ENCODE measurements at places on chromosomes 13 and 19. TPM values are rescaled to one million over a fixed set of nuclear protein-coding genes. Genes with fewer than 3 reads are reported as not detected.

GRCh38 chr19:38617283-38617763 lies 430 bp downstream of the MAP4K1 start:
- DNase-seq = no peak

GRCh38 chr19:7489609-7490044 lies 792 bp upstream of the PEX11G start:
- DNase-seq = peak; percentile 36

The SIAH3 gene
- 0.07 TPM for total RNA-seq

DNA sequence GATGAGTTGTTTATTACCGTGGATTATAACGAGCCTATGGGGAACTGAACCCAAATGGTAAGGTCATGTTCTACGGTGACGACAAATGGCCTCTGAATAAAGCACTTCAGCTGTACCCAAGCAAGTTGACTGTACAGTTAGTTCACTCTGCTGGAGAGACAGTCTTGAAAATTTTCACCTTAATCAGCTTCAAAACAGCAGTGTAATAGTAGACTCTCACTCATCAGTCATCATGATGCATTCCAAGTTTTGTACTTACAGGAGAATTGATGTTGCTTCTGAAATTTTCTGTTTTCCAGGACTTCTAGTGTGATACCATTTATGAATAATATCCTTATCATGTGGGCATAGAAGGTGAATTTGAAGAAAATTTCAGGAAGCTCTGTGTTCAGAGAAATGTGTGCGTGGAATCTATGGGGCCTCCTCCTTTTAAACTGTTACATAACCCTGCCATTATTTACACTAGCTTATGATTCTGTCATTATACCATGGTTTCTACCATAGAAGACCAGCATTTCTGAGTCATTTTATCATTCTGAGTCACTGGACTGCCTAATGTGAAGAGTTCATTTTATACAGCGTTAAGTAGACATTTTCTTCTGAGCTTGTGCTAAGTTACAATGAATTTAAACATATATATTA lies 96.9 kb downstream of the WDFY2 start:
- no peak for DNase-seq

GRCh38 chr19:17020385-17020784 lies 6.2 kb downstream of the CPAMD8 start:
- no peak for DNase-seq

All from H7 (cell line).